Fibroblast of skin of abdomen (primary cell): ENCODE measurements at places on chromosomes 3 and 15.

- peak; percentile 45 for DNase-seq
Observed at GRCh38 chr15:75565062-75565970, 13.8 kb downstream of the PTPN9 start.

GRCh38 chr15:62173215-62173614, 8.1 kb upstream of the C2CD4B start:
- no peak for DNase-seq

- no peak for DNase-seq
Observed at GRCh38 chr15:59680346-59680745, 8.8 kb downstream of the BNIP2 start.

- DNase-seq = no peak
Observed at GRCh38 chr15:94107652-94108051, 123.7 kb upstream of the MCTP2 start.
